ENCODE measurements at places on chromosomes 6 and 20. TPM values are rescaled to one million over a fixed set of nuclear protein-coding genes. Genes with fewer than 3 reads are reported as not detected.

Gene HCRTR2
- total RNA-seq: 0.21 TPM

Gene YTHDF1
- 35.8 TPM for total RNA-seq

Gene TNNC2
- not detected for total RNA-seq

Gene SOX18
- total RNA-seq: 6.7 TPM

Gene RAB44
- total RNA-seq: 0.37 TPM

DNA sequence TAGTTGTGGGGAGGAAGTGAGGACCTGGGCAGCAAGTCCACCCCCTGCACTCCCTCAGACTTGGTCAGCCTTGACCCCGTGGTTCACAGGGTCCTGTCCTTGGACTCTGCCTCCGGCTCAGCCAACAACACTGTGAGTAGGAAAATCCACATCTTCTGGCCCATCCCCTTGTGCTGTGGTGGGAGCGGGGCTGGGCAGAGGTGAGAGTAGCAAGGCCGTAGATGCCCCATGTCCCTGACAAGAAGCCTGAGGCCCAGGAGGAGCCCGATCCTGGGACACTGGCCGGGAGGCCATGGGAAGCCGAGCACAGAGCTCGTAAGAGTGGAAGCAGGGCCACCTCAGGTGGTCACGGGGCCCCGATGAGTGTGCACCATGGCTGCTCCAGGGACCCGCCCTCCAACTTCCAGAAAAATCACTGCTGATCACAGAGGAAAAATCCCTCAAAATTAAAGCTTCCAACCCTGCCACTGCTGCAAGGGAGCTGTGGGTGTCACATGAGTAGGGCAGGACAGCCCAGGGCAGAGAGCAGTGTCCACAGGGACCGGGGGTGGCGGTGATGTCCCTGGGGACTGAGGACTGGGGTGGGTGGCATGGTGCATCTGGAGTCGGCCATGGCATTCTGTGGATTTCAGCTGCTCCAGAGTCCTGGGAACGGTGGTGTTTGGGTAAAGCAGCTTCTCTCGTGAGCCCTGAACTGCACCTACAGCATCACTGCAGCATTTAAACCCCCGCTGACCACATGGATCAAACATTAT, 189.4 kb downstream of the DLL1 start:
- DNase-seq: peak; percentile 6

DNA sequence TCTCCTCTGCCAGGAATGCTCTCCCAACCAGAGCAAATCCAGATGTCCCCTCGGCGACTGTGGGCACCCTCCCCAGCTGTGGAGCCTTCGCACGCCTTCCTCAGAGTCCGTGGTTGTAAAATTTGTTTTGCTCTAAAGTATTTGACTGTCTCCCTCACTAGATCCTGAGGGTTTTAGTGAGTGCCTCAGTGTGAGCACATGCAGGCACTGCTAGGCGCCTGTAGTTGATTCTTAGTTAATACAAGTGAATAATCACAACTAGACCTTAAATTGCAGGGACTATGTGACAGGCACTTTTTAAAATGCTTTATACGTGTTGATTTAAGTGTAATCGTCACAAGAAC, 680 bp upstream of the MTCH1 start:
- DNase-seq: no peak

GRCh38 chr6:165701564-165702354, 38.7 kb upstream of the PDE10A start:
- DNase-seq: no peak

DNA sequence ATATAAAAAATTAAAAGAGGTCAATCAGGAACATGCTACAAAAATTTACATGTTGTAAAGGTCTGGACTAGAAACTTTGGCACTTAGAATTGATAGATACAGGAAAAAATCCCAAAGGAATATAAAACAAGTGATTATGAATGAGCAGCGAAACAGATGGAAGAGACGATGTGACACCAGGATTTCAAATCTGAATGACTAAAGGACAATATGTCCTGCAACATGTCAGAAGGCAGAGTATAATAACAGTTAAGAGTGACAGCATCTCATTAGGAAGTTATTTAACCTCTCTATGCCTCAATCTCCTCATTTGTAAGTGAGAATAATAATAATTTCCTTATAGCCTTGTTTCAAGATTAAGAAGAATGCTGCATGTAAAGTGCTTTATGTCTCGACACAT, 50.3 kb downstream of the FRK start:
- no peak for DNase-seq

GRCh38 chr6:81969814-81970213, 217.3 kb upstream of the TENT5A start:
- DNase-seq: no peak

DNA sequence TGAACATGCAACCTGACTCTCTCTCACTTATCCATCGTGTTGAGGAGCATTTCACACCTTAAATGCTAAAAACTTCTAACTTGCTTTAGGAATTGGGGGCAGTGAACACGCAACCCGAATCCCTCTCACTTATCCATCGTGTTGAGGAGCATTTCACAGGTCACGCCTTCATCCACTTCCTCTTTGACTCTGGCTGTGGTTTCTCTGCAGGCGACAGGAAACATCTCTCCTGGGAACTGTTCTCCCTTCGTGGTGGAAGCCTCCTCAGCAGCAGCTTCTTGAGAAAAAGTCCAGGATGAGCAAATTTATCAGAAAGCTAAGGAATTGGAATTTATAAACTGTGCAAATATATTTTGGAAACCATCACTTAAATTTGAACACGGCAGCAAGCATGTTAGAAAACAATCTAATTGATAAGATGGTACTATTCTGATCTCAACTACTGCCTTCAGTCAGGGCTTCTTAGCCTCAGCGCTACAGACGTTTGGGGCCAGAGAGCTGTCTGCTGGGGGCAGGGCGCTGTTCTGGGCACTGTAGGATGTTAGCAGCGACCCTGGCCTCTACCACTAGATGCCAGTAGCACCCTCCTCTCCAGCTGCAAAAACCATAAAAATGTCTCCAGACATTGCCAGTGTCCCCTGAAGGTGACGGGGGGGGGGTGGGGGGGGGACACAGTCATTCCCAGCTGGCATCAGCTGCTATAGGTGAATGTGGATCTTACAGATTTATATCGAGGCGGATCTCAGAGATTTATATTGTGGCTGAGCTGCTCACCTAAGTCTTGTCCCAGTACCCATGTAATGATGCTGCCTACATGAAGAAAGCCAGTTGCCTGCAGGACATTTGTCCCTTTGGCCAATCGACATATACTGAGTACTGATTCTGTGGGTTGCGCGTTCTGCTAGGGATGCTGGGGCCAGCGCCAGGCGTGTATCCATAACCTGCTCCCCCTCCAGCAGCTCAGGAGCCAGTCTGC, 26.2 kb downstream of the CTCFL start:
- DNase-seq: no peak

GRCh38 chr6:152160346-152160745, 352.9 kb downstream of the ESR1 start:
- no peak for DNase-seq

GRCh38 chr20:62066339-62066982, 780 bp upstream of the TAF4 start:
- peak; percentile 37 for DNase-seq

- DNase-seq: no peak
Measured at GRCh38 chr6:83914953-83915352, 55.5 kb downstream of the CYB5R4 start.

DNA sequence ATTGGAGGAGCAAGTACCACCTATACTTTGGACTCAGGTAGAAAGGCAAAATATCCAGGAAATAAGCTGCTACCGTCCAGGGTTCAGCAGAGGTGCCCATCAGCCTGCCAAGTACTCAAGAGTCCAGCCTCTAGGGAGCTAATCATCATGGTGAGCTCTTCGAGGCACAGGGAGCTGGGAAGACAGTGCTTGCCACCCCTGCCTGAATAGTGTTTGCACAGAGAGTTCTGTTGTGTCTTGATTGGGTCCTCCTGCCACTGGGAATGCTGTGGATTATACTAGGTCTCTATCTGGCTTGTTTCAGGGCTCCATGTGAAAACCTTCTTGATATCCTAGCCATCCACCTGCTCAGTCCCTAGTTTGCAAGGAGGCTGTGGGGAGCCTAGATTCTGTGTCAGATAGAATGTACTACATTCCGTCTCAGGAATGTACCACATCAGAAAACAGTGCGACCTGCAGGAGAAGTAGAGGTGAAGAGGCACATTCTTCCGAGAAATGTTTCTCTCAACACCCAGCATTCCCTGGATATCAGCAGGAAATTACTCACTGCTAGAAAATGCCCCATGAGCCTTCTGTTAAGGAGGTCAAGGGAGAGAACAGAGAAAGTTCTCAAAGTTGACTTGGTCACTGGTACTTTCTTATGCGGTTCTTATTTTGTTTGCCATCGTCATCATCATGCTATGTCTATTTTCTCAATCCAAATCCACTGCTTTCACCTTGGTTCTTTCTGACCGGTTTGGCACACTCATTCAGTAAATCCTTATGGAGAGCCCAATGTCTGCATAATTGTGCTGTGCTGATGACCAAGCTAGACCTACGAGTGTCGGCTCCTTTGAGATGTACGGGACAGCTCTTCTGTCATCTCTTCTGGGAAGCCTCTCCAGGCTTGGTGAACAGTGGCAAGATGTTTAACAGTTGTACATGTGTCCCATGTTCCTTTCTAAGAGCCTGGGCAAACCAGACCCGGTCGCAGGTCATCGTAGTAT, 30.7 kb downstream of the PTPN1 start:
- no peak for DNase-seq

- DNase-seq: no peak
Measured at GRCh38 chr6:21294144-21294543, 299.4 kb upstream of the SOX4 start.

GRCh38 chr6:110476046-110476849, at the start of gene SLC22A16:
SLC22A16 (minus strand) TSS chr6:110476613; CDS start chr6:110476574, 39 bp downstream.
- DNase-seq: no peak

Measured in uterus (tissue), 4 donors.